Activated CD4-positive, alpha-beta T cell treated with anti-CD3 and anti-CD28 coated beads, Interleukin-2, amount 50 U/mL, for 24 hours (primary cell): ENCODE measurements at places on chromosomes 1 and 21.

- no peak for DNase-seq
These were observed 9.8 kb downstream of the COL8A2 start for GRCh38 chr1:36115200-36115669.

GRCh38 chr1:101051688-101052638, 26.4 kb upstream of the DPH5 start:
- no peak for DNase-seq

- peak; percentile 29 for DNase-seq
These were observed 552 bp upstream of the ZNF496 start for GRCh38 chr1:247332215-247332622.

DNA sequence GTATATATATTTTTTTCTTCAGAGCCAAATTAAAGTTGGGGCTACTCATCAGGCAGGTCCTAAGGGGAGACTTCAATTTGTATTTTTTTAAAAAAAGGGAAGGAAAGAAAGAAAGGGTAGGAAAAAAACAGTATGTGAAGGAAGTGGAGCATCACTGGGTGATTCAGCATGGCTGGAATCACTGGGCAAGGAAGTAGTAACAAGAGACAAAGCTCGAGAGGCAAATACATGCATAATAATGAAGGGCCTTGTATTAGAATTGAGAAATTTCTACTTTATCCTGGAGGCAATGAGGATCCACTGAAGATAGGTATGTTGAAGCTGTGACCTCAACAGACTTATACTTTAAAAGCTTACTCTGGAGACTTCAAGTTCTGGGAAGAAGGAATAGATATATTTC, 184.4 kb downstream of the COQ8A start:
- DNase-seq = no peak

DNA sequence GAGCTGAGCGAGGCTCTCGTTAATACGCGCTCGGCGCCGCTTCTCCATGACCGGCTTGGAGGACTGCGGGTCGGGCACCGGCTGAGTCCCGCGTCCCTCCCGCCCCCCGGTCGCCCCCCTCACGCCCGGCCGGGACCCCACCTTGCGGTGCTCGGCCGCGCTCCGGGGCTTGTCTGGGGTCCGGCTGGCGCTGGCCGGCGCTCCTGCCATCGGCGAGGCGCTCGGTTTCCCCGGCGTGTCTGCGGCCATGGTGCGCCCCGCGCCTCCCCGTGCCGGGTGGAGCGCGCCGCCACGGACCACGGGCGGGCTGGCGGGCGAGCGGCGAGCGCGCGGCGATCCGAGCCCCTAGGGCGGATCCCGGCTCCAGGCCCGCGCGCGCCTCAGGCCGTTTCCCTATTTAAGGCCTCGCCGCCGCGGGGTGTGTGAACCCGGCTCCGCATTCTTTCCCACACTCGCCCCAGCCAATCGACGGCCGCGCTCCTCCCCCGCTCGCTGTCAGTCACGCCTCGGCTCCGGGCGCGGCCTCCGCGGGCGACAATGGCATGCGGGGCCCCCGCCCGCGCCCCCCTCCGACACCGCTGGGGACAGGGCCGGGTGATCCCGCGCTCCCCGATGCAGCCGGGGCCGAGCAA, at the start of gene HES4:
Gene HES4 (minus strand): TSS at position 373 of the 632 bp plus-strand sequence. CDS start 124 bp downstream, at position 249.
- no peak for DNase-seq

DNA sequence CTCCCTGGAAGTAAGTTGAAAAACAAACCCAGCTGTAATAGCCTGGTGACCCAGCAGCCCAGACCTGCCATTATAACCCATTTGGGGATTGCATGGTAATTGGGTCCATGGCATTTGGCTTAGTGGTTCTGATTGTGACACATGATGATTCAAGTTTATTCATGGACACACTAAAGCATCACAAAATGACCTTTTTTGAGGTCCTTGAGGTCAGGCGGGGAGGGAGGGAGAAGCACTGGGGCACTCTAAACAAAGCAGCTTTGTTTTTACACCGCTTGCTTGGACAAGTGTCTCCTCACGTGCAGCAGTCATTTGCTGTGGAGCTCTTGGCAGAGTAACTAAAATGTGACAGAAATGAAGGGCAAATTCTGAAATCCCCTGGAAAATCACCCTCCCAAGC, 241.0 kb upstream of the SGIP1 start:
- DNase-seq = no peak

DNA sequence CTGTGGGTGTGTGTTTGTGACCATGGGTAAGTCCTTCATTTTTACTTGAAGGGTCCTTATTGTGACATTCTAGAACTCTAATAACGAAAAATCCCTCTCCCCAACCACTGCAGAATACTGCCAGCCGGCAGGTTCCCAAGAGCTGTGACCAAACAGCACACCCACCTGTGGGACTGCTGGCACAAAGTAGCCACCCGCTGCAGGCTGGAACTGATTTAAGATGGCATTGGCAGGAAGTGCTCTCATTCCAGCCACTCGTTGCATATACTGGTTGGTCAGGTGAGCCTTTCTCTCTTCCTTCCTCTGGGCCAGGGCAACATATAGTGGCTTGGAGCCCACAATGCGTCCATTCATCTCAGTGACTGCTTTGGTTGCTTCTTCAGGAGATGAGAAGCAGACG, 11.6 kb downstream of the PABPC4 start:
- no peak for DNase-seq

GRCh38 chr1:116123837-116124533, 12.8 kb downstream of the MAB21L3 start:
- DNase-seq = no peak

DNA sequence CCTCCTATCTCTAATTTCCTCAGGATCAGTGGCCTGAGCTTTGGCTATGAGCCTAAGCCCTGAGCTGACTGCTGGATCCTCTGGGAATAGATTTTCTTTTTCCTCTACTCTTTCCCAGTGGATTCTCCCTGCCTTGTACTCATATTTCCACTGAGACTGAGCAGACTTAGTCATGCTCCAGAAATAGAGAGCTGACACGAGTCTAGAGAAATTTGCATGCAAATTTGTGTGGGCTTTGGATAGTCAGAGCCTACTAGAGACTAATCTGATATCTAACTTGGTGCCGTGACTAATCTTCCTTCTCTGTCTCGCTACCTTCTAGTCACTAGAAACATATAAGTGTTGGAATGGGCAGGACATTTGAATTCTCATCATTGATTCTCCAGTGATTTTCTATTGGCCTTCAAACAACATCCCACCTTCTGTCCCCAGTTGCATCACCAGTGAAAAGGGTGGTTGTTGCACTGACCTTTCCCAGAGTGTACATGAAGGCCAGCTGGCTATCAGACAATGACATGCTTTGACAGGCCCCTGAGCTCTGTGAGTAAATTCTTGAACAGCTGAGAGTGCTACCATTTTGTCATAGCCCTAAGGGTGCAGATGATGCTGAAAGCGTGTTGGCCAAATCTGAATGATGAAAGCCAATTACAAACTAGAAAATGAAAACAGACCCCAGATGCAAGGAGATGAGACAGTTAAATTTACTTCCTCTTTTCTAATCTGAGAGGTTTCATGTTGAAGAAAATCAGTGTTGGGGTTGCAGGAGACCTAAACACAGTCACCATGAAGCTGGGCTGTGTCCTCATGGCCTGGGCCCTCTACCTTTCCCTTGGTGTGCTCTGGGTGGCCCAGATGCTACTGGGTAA, at the start of gene FCRLA:
Gene FCRLA (plus strand): TSS at position 748 of the 866 bp plus-strand sequence. CDS start 36 bp downstream, at position 784.
- DNase-seq = peak; percentile 17

GRCh38 chr1:192939440-192939839, 119.7 kb downstream of the UCHL5 start:
- no peak for DNase-seq

- no peak for DNase-seq
These were observed 158.2 kb upstream of the IRF2BP2 start for GRCh38 chr1:234768171-234768568.

- DNase-seq = no peak
These were observed 85.8 kb upstream of the ATP1B1 start for GRCh38 chr1:169020684-169021083.

GRCh38 chr1:54342288-54342687, 63.9 kb downstream of the SSBP3 start:
- DNase-seq = no peak
